ENCODE measurements at places on chromosomes 3 and 15. TPM values are rescaled to one million over a fixed set of nuclear protein-coding genes. Genes with fewer than 3 reads are reported as not detected.

C2CD4A gene
- 0.28 TPM for polyA plus RNA-seq

KCTD6 gene
- polyA plus RNA-seq, result 37.6 TPM

HACL1 gene
- 19.4 TPM for polyA plus RNA-seq

ARHGEF26 gene
- polyA plus RNA-seq, result 16.6 TPM

ADGRG7 gene
- polyA plus RNA-seq, result 0.04 TPM

GMNC gene
- 6.0 TPM for polyA plus RNA-seq

SPATA12 gene
- polyA plus RNA-seq, result 0.31 TPM

GCNT3 gene
- 0.40 TPM for polyA plus RNA-seq

LTF gene
- 3.3 TPM for polyA plus RNA-seq

STRC gene
- 0.63 TPM for polyA plus RNA-seq

AGBL1 gene
- polyA plus RNA-seq, result 0.16 TPM

LRTM1 gene
- 0.10 TPM for polyA plus RNA-seq

NRROS gene
- 3.9 TPM for polyA plus RNA-seq

DPPA2 gene
- polyA plus RNA-seq, result 1.3 TPM

SLC22A13 gene
- polyA plus RNA-seq, result 4.8 TPM

CCDC32 gene
- polyA plus RNA-seq, result 24.6 TPM

GHRL gene
- polyA plus RNA-seq, result 2.3 TPM

BSN gene
- polyA plus RNA-seq, result 1.6 TPM

DLL4 gene
- polyA plus RNA-seq, result 7.3 TPM

NAALADL2 gene
- 21.3 TPM for polyA plus RNA-seq

MYLK gene
- 154 TPM for polyA plus RNA-seq

SI gene
- not detected for polyA plus RNA-seq

SEMA5B gene
- 28.6 TPM for polyA plus RNA-seq

KLHL6 gene
- polyA plus RNA-seq, result 1.4 TPM

SCG3 gene
- 0.26 TPM for polyA plus RNA-seq

PDZRN3 gene
- polyA plus RNA-seq, result 36.8 TPM

IQCH gene
- 7.7 TPM for polyA plus RNA-seq

CSTA gene
- polyA plus RNA-seq, result 0.85 TPM

ARPC4 gene
- 122 TPM for polyA plus RNA-seq

GXYLT2 gene
- polyA plus RNA-seq, result 11.3 TPM

PLIN1 gene
- 1.3 TPM for polyA plus RNA-seq

LIPH gene
- 0.75 TPM for polyA plus RNA-seq

APEH gene
- 153 TPM for polyA plus RNA-seq

SCG5 gene
- 26.1 TPM for polyA plus RNA-seq

AEN gene
- 6.8 TPM for polyA plus RNA-seq

Data from renal pelvis (tissue), 12 donors.